ENCODE measurements at places on chromosomes 4 and X. TPM values are rescaled to one million over a fixed set of nuclear protein-coding genes. Genes with fewer than 3 reads are reported as not detected.
A peak's percentile ranks its signal among the peaks of the same experiment; 100 is the strongest.

The MAGED4 gene
- 35.9 TPM for total RNA-seq

The USP17L19 gene
- not detected for total RNA-seq

The TLR6 gene
- 1.3 TPM for total RNA-seq

The NDNF gene
- total RNA-seq = not detected

The PPARGC1A gene
- total RNA-seq = not detected

The ABHD18 gene
- 3.4 TPM for total RNA-seq

The POU3F4 gene
- total RNA-seq = not detected

The GRID2 gene
- total RNA-seq = not detected

The UGT2B11 gene
- total RNA-seq = not detected

The ADH7 gene
- not detected for total RNA-seq

The AKAP4 gene
- not detected for total RNA-seq

DNA sequence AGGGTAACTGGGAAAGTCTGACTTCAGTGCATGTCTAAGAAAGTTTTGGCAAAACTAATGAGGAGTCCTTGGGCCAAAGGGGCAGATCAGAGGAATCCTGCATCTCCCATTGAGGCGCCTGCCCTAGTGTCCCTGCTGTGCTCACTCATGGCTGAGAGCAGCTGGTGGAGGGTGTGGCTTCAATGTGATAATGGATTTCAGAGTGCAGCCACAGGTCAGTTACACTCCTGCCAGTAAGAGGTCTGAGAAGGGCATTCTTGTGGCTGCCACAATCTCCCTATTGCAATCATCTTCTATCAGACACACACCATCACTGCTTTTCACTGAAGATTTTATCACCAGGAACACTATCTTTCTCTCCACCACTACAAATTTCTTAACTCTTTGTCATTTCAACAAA lies 457.1 kb downstream of the MID1IP1 start:
- no peak overlapping the region for H3K4me3 ChIP-seq
- no peaks in the 10 kb centered on the region for H3K36me3 ChIP-seq
- no peak for DNase-seq
- H3K27ac ChIP-seq = no peak overlapping the region
- no peaks in the 10 kb centered on the region for H3K27me3 ChIP-seq
- peaks cover 12% of the 10 kb centered on the region for H3K4me1 ChIP-seq

- peaks cover 27% of the 10 kb centered on the region for H3K4me1 ChIP-seq
- DNase-seq = no peak
- peak overlapping the region; percentile 100 for H3K4me3 ChIP-seq
- H3K36me3 ChIP-seq = peaks cover 7% of the 10 kb centered on the region
- H3K27me3 ChIP-seq = peaks cover 13% of the 10 kb centered on the region
Measured at GRCh38 chr4:17510582-17510981, 1.3 kb downstream of the QDPR start.

- peak; percentile 57 for DNase-seq
- no peaks in the 10 kb centered on the region for H3K27me3 ChIP-seq
- no peaks in the 10 kb centered on the region for H3K36me3 ChIP-seq
Measured at GRCh38 chr4:118942465-118942864, 53.8 kb downstream of the SYNPO2 start.

DNA sequence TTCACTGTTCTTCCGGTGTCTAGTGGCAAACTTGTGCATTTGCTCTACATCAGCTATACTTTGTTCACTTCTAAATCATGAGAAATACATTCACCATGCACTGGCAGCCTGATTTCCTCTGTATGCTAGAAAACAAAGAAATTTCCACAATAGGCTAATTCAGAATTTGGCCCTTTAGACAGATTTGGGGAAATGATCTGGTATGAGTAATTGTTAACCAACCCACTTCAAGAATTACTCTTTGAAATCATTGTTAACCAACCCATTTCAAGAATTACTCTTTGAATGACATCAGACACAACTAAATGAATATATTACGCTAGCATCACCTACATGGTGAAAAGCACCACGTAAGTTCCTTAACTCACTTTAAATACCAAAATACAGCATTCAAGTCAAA lies 14.6 kb downstream of the APBB2 start:
- peaks cover 5% of the 10 kb centered on the region for H3K36me3 ChIP-seq
- no peak overlapping the region for H3K4me3 ChIP-seq
- H3K4me1 ChIP-seq = peaks cover 80% of the 10 kb centered on the region
- no peak for DNase-seq
- H3K27ac ChIP-seq = no peak overlapping the region
- H3K27me3 ChIP-seq = peaks cover 4% of the 10 kb centered on the region

DNA sequence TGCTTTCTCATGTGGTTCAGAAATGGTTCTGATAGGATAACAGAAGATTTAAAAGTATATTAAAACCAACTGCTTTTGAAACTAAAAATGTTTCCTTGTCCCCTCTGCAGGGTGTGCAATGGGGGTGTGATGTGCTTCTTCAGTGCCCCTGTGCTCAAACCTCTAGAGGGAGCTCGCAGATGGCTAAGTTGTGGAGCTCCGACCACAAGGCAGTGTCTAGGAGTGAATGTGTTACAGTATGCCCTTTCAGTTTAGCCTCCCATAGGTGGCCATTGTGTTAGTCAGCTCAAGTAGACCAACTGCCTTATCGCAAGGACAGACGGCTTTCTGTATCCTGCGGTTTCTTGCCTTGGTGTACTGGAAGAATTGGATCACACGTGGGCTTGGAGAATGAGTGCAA lies 130.5 kb downstream of the TENT5D start:
- no peak for DNase-seq
- H3K27me3 ChIP-seq = no peaks in the 10 kb centered on the region
- no peaks in the 10 kb centered on the region for H3K36me3 ChIP-seq
- H3K4me1 ChIP-seq = no peaks in the 10 kb centered on the region
- H3K4me3 ChIP-seq = no peak overlapping the region

DNA sequence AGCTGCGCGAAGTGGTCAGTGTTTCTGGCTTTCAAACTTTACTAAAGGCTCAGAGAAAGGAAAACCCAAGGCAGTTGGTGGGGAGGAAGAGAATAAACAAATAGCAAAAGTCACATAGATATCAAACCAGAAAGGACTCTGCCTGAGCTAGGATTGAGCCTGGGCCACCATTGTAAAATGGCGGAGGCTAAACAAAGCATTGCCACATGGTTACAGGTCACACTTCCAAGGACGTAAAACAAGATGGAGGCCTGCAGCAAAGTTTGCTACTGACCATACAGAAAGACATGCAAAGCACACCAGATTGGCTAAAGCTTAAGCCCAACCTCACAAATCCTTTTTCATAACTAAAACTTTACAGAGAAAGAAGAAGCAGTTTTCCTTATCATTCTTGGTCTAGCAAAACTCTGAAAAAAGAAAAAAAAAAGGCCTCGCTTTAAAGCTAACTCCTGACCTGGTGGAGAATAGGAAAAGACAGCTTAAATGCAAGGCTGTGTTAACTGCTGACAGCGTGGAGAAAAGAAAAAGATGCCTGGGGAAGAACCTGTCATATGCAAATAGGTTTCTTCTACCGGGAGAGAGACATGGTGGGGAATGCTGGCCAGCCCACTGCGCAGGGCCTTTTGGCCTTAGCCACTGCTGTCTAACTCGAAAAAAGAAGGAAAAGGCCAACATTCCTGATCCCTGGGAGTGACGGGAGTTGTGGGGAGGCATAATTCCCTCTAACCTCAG lies 81.8 kb upstream of the SMARCA5 start:
- peaks cover 24% of the 10 kb centered on the region for H3K36me3 ChIP-seq
- H3K27me3 ChIP-seq = no peaks in the 10 kb centered on the region
- peaks cover 7% of the 10 kb centered on the region for H3K4me1 ChIP-seq
- DNase-seq = no peak

DNA sequence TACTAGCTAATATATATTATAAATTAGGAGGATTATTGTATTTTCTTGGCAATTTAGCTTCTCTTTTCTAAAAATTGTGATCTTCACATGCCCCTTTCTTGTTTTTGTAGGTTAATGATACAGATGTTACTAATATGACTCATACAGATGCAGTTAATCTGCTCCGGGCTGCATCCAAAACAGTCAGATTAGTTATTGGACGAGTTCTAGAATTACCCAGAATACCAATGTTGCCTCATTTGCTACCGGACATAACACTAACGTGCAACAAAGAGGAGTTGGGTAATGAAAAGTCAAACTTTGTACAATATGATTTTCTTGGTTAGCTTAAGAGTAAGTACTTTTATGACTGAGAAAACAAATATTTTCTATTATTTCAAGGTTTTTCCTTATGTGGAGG lies 74.1 kb downstream of the SLC10A6 start:
- H3K27me3 ChIP-seq = no peaks in the 10 kb centered on the region
- peaks cover 33% of the 10 kb centered on the region for H3K36me3 ChIP-seq
- H3K4me3 ChIP-seq = no peak overlapping the region
- no peaks in the 10 kb centered on the region for H3K4me1 ChIP-seq
- H3K27ac ChIP-seq = no peak overlapping the region

GRCh38 chrX:18640686-18641085 lies 31.2 kb downstream of the RS1 start:
- H3K27me3 ChIP-seq = peaks cover 6% of the 10 kb centered on the region
- H3K4me1 ChIP-seq = no peaks in the 10 kb centered on the region
- no peak overlapping the region for H3K27ac ChIP-seq
- DNase-seq = no peak
- H3K4me3 ChIP-seq = no peak overlapping the region
- no peaks in the 10 kb centered on the region for H3K36me3 ChIP-seq

GRCh38 chr4:184825141-184825895 lies 450 bp downstream of the ACSL1 start:
- peak overlapping the region; percentile 36 for H3K27ac ChIP-seq
- H3K36me3 ChIP-seq = no peaks in the 10 kb centered on the region
- no peak for DNase-seq

DNA sequence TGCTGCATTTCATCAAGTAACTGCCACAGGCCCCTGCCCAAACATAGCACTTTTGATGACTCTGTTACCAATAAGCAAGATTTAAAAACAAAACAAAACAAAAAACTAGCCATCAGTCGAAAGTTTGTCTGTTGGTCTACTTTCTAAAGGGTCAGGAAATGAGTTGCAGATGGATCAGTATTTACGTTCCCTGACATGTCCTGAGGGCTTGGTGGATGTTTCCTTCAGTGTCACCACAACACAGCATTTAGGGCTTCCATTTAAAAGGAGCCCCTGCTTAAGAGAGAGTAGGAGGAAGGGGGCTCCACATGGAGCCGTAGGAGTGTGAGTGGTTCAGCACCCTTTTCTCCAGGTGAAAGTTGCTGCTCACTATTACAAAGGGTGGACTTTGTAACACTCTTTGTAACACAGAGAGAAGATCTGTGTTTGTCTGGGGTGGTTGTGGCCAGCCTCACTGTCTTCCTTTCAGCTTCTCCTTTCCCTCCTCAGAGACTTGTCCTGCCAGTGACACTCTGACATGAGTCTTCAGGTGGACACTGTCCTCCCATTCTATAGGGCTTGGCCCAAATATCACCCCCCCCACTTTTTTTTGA lies 167.5 kb upstream of the PDE5A start:
- H3K27me3 ChIP-seq = peaks cover 4% of the 10 kb centered on the region
- peaks cover 6% of the 10 kb centered on the region for H3K4me1 ChIP-seq
- no peak overlapping the region for H3K4me3 ChIP-seq
- H3K36me3 ChIP-seq = no peaks in the 10 kb centered on the region
- no peak for DNase-seq
- H3K27ac ChIP-seq = no peak overlapping the region

DNA sequence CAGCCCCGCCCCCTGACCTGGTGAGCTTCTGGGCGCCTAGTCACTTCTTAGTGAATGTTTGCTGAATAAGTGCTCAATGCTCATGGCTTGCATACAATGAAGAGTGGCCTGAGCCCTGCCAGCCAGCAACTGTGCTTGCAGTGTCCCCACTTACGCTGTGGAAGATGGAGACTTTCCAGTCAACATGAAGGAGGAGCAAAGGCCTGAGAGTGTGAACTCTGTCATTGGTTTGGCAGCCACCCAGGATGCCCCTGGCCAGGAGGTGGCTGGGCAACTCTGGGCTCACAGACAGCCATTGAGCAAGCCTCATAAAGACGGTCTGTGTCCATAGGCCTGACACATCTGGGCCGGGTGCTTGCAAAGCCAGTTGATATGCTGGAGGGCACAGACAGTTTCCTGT lies 72.1 kb upstream of the MAMLD1 start:
- no peak overlapping the region for H3K27ac ChIP-seq
- no peaks in the 10 kb centered on the region for H3K27me3 ChIP-seq
- no peak for DNase-seq
- H3K4me1 ChIP-seq = no peaks in the 10 kb centered on the region
- no peaks in the 10 kb centered on the region for H3K36me3 ChIP-seq
- no peak overlapping the region for H3K4me3 ChIP-seq

DNA sequence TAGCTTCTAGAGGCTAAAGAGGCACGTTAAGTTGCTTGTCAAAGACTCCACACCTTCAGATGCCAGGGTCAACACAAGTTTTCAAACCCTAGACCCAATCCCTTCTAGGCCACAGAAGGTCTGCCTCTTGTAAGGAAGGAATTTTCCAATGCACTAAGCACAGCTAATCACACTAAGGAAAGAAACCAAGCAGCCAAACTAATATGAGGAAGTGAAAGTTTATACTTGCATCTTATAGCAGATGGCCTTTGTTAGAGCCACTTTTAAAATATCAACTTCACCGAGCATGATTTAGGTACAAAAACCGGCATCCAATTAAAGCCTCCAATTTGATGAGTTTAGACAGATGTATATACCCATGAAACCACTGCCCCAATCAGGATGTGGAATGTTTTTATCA lies 9.9 kb downstream of the FHL1 start:
- H3K27ac ChIP-seq = no peak overlapping the region
- no peaks in the 10 kb centered on the region for H3K27me3 ChIP-seq
- H3K4me3 ChIP-seq = no peak overlapping the region
- DNase-seq = no peak

GRCh38 chrX:40922307-40922706 lies 162.9 kb upstream of the USP9X start:
- no peaks in the 10 kb centered on the region for H3K36me3 ChIP-seq
- H3K27me3 ChIP-seq = no peaks in the 10 kb centered on the region
- peak; percentile 39 for DNase-seq
- H3K4me3 ChIP-seq = no peak overlapping the region
- no peak overlapping the region for H3K27ac ChIP-seq

DNA sequence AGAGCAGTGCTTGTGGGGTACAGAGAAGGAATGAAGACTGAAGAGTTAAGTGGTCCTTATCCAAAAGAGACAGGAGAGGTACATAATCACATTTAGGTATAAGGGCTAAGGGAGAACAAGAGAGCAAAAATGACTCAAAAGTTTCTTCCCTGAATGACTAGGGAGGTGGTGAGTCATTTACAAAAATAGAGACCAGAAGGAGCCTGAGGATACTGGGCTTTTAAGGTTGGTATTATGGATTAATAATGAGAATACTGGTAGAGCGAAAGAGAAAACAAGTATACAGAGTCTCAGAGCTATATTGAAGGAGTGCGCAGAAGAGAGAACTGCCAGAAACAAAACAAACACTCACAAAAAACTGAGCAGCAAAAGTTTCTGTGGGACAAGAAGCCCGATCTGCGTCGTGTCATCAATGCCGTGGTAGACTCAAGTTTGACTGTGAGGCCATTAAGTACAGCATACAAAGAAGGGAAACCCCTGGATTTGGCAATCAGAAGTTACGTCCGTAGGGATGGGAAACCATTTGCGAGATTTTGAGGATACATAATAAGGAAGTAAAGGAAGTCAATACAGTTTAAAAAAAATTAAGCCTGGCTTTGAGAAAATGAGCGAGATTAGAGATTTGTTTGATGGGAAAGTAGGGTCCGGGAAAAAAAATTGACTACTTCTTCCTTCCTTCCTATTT lies 129.1 kb upstream of the STIM2 start:
- peaks cover 4% of the 10 kb centered on the region for H3K36me3 ChIP-seq
- H3K4me1 ChIP-seq = peaks cover 17% of the 10 kb centered on the region
- no peak overlapping the region for H3K27ac ChIP-seq
- H3K27me3 ChIP-seq = peaks cover 1% of the 10 kb centered on the region

- no peaks in the 10 kb centered on the region for H3K36me3 ChIP-seq
- H3K4me3 ChIP-seq = peak overlapping the region; percentile 71
- peak; percentile 68 for DNase-seq
- peaks cover 21% of the 10 kb centered on the region for H3K4me1 ChIP-seq
- peak overlapping the region; percentile 78 for H3K27ac ChIP-seq
- no peaks in the 10 kb centered on the region for H3K27me3 ChIP-seq
Measured at GRCh38 chrX:134948333-134949241, 42.2 kb upstream of the SMIM10 start.
